ENCODE measurements at places on chromosomes 16 and 17.

- no peak for DNase-seq
These were observed 24.0 kb upstream of the GRIN2A start for GRCh38 chr16:10206215-10206614.

- no peak for DNase-seq
These were observed 219.7 kb downstream of the SPECC1 start for GRCh38 chr17:20228860-20229259.

DNA sequence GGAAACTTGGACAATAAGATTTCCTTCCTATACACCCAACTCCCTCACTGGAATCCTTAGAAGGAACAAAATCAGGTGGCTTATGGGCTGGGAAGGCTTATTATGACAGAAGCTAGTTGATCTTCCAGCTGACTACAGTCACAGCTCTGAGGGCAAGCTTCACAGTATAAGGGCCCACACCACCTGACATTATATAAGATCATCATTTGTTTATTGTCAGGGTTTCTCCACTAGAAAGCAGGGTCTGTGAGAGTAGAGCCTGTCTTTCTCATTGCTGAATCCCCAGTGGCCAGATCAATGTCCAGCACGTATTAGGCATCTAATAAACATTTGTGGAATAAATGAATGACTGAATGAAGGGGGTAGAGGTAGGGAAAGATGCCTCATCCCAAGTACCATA lies 57.8 kb upstream of the PHOSPHO1 start:
- no peak for DNase-seq

DNA sequence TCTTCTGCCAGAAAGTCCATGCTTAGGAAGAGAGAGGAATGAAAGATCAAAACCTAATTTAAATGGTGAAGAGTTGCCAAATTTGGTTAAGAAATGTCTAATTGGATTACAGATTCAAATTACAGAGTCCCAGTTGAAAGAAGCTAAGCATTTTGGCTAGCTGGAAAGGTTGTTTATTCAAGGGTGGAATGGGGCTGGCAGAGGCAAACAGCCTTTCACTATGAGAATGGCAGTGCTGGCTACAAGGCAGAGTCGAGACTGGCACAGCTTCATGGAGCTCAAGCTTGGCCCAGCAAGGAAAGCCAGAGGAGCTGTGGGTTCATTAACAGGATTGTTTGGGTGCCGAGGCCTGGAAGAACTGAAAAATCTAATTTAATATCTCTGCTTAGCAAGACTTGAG lies 13.6 kb downstream of the MAP3K3 start:
- no peak for DNase-seq

GRCh38 chr17:20094777-20095176 lies 85.6 kb downstream of the SPECC1 start:
- DNase-seq: no peak

GRCh38 chr17:75684924-75685323 lies 17.8 kb downstream of the SAP30BP start:
- no peak for DNase-seq

- no peak for DNase-seq
These were observed 10.0 kb downstream of the PPL start for GRCh38 chr16:4926928-4927327.

DNA sequence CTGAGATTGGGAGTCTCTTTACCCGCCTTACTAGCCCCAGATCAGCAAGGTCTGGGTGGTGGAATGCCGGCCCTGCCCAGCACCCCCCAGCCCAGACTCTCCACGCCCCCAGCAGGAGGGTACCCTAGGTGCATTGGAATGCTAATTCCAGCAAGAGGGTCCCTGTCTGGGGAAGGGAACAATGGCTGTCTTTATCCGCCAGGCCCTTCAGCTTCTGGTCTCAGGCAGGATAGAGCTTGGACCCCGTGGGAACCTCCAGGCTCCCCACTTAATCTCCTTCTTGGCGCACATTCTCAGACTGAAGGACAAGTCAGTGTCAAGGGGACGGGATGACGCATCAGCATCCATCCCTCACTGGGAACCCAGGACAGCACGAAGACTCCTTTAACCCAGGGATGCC lies 85.1 kb downstream of the LITAF start:
- DNase-seq: no peak

- peak; percentile 46 for DNase-seq
These were observed 890 bp downstream of the TOB1 start for GRCh38 chr17:50865060-50865867.

GRCh38 chr17:1729966-1730325 lies 5.4 kb downstream of the WDR81 start:
- DNase-seq: no peak

- DNase-seq: no peak
These were observed 233.3 kb downstream of the CDH13 start for GRCh38 chr16:82860071-82860470.

DNA sequence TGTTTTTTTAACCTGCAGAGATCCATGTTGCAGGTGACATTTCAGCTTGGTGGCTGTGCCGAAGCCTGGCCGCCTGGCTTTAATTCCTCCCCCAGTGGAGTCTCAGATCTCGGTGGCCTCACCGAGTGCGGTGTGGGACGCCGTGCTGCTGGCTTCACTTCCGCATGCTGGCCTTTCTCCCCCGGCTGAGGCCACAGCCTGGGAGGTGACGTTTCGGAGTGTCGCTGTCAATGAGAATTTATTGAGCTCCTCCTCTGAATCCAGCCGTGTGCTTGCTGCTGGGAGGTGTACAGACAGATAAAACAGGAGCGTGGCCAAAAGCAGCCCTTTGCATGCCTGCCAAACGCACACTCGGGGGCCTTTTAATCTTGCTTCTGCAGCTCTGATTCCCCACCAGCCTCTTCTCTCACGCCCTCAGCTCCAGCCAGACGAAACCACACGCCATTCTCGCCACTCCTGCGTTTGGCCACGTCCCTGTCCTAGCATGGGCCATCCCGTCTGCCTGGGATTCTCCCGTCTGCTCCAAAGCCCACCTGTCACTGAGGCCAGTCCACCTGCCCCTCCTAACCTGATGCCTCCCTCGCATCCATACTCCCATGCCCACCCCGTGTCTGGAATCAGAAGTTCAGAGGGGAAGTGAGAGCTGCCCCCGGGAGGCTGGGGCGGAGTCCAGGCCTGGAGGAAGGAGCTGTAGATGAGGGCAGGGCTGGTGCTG lies 3.6 kb downstream of the GSE1 start:
- peak; percentile 13 for DNase-seq
